Activated naive CD8-positive, alpha-beta T cell treated with anti-CD3 and anti-CD28 coated beads, Interleukin-2, amount 50 U/mL, for 16 hours (primary cell): ENCODE measurements at places on chromosomes 2 and 18.

GRCh38 chr2:149467436-149467835, 120.1 kb downstream of the MMADHC start:
- no peak for DNase-seq

GRCh38 chr2:182187130-182187529, 201.5 kb downstream of the PPP1R1C start:
- no peak for DNase-seq

DNA sequence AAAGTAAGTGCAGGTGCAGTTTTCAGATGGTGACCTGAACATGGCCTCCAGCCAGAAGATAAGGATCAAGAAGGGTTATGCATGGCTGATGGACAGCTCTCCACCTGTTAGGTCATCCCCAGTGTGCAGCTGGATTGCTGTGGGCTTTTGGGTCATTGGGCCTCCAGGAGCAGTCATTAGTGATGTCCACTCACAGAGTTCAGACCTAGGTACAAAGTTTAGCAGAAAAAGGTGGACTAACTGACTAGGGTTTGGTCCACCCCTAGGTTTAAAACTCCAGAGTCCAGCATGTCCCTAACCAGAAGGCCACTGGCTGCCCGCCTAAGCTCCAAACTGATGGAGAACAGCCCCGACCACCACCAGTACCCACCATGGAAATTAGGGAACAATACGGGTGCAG, 18.3 kb upstream of the SULT1C2 start:
- no peak for DNase-seq

DNA sequence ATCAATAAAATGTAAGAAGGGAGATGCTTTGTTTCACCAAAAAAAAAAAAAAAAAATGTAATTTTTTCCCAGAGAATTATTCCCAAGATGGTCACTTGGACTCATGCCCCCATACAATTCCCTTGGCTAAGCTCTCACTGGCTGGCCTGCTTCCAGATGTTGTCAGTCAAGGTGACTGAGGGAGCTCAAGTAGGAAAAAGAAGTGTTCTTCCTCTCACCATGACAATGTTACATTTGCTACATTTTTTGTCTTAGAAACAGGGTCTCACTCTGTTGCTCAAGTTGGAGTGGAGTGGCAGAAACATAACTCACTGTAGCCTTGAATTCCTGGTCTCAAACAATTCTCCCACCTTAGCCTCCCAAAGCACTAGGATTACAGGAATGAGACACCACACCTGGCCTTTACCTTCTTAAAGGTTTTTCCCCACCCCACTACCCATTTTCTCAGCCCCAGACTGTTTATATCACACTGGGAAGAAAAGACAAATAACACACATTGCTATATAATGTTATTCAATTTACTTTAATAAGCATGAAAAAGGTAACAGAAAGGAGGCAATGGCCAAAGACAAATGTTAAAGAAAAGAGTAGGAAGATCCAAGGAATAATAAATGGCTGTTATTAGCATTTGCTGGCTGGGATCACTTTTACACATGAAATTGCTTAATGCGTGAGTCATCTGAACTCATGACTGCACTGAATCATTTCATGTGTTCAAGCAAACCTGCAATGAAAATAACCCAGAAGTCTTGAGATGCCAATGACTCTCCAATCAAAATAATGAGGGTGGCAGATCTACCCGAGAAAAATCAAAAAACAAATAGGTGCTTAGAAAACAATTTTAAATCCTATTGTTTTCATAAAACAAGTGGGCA, 45.2 kb downstream of the ACVR1 start:
- DNase-seq: no peak

- no peak for DNase-seq
Observed at GRCh38 chr2:197268786-197269584, 41.6 kb downstream of the ANKRD44 start.
